ENCODE measurements at places on chromosomes 6 and 20.
A peak's percentile ranks its signal among the peaks of the same experiment; 100 is the strongest.

- DNase-seq = peak; percentile 74
These were observed 87.9 kb downstream of the CD40 start for GRCh38 chr20:46206025-46206424.

- no peak for DNase-seq
These were observed 3.8 kb downstream of the APCDD1L start for GRCh38 chr20:58511364-58511763.

DNA sequence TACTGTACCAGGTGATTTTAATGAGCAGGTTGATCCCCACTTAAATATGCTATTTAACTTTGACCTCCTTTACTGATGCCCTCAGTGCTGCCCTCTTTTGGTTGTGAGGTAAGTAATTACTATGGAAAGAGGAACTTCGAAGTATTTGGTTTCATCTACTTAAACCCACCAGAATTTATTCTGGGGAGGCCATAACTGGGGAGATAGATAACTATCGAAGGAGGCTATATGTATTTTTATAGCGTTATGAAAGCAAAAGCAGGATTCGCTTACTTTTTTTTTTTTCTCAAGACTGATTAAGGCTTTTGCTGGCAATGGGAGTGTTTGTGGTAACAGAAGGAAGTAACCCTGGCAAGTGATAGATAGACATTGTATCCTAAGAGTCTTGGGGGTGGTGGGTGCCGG lies 168.9 kb upstream of the CENPW start:
- DNase-seq = no peak

- no peak for DNase-seq
These were observed 176.7 kb downstream of the REV3L start for GRCh38 chr6:111306104-111306888.

- no peak for DNase-seq
These were observed 105.8 kb downstream of the UTRN start for GRCh38 chr6:144390886-144391285.

DNA sequence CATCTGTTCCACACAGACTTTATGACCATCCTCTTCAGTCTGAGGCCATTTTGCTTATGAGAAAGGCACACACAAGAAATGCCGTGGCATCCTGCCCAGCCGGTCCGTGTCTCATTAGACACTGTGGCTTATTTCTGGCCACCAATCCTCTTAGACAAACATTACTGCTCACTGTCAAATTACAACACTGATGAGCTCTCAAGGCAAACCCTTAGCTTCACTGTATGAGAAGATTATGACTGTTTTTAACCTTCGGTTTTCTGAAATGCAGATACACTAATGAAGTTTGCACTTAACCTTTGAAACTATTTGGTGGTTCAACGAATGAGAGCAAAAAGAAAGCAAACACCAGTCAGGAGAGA lies 50.5 kb upstream of the DST start:
- DNase-seq = peak; percentile 91

DNA sequence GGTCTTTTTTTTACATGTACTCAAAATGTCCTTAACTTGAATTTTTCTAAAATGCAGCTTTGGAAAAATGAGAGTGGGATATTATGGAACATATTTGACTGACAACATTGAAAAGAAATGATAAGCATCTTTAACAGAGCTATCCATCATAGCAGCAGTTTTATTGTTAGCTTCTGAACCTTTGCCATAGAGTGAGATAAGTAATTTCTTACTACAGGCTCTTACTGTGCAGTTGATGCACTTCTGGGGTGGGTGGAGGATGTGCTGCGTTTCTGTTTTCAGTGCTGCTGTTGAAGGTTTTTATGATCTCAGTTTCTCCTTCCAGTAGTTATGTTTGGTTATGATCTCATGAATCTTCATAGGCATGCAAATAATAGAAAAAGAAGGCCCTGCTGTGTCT lies 267.0 kb downstream of the TMEM242 start:
- DNase-seq = no peak

DNA sequence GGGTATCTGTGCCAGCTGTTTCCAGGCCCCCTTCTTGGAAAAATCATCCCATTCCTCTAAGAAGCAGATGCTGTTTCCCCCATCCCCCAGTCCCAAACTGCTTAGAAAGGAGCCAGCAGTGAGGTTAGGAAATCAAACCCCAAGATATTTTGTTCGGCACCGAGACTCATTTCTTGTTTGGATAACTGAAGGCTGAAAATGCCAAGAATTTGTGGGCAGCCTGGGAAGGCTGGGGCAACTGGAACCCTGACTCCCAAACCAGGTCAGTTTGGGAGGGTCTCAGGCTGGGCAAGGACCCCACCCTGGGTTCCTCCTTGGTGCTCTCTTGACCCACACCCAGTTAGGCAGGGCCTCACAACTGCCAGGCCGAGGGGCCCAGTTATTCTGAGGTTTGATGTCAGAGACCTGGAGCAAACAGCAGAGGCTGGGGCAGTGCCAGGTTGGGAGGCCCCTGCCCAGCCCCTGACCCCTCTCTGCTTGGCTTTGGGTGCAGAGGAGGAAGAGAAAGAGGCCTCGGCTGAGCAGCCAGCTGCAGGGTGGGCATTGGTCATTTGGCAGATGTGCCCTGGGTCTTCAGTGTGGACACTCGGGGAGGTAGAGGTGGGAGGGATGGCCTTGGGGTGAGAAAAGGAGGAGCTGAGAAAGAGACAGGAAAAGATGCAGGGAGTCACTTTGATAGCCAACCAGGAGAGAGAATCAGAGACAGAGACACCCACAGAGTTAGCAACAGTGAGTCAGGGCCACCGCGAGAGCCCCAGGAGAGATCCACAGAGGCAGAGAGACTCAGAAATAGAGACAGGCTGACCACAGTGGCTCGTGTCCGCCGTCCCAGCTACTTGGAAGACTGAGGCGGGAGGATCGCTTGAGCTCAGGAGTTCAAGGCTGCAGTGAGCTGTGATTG lies 5.0 kb downstream of the ANGPT4 start:
- peak; percentile 89 for DNase-seq

GRCh38 chr6:140209775-140210174 lies 835.3 kb upstream of the CITED2 start:
- no peak for DNase-seq

DNA sequence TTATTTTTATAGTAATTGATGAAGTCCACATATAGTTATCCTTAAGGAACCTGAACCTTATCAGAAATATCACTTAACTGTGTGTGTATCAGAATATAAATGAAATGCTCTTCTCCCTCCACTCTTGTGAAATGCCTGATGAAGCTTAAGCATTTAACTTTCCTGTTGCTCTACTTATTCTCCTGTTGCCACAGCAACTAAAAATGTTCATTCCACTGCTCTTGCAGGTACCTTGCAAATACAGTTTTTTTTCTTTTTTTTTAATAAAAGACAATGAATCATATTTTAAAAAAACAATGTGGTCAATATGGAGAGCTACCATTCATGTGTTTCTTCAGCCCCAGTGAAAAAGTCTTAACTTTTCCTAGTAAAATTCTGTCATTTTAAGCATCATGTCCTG lies 210.3 kb downstream of the RFPL4B start:
- no peak for DNase-seq

- no peak for DNase-seq
These were observed 131.3 kb downstream of the LRFN2 start for GRCh38 chr6:40455686-40456389.

DNA sequence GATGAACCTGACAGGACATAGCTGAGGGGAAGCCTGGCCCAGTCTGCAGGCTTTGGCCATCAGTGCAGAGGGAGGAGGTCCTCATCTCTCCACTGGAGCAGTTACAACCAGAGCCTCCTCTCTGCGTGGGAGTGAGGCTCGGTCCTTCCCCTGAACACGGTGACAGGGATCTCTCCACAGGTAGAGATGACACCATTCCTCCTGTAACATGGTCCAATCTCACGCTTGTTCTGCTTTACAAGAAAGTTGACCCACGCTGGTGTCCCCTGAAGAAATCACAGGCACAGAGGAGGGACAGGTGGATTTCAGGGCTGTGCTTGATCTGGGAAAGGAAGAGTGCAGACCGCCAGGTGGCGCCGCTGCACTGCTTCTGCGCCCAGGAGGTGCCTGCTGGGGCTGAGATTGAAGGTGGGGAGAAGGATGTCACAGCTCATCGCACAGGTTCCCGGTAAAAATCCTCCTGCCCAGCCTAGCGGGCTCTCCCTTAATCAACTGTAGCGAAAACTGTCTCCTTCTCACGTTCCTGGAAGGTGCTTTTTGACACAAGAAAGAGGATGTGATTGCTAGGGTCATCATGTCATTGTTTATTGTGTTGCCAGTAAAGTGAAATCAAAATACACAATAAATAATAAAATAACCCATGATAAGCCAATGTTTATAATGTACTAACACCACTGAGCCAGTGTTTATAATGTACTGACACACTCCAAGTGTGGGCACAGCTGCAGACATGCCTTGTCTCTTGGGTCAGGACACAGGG lies 20.4 kb downstream of the HLA-G start:
- peak; percentile 69 for DNase-seq

- DNase-seq = no peak
These were observed 75.7 kb downstream of the FGD2 start for GRCh38 chr6:37081042-37081607.

DNA sequence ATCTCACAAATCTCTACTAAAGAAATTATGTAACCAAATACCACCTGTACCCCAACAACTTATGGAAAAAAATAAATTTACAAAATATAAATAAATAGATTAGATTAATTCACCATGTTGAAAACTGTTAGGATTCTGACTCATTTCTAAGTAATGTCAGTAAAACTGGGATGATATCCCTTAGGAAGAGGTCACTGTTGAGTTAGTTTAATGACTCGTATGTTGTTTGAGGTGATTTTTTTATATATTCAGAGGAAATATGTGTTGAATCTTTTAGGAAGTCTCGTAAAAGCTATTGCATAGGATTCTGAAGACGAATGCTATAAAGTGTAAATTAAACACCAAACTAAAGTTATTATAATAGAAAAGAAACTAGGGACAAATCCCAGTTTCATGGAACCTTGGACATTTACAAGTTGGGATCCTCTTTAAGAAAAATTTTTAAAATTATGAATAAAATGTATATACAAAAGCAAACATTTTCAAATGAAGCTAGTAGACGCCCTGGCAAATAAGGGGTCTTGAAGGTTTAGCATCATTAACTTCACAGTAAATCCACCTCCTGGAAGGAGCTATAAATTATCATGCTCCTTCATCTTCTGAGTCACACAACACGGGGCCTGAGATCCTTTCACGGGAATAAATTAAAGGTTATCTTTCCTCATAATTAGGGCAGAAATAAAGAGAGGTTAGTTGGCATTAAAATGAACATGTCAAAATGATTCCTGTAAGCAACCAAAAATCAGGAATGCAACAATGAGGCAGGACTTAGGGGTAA lies 37.0 kb upstream of the POU3F2 start:
- no peak for DNase-seq

DNA sequence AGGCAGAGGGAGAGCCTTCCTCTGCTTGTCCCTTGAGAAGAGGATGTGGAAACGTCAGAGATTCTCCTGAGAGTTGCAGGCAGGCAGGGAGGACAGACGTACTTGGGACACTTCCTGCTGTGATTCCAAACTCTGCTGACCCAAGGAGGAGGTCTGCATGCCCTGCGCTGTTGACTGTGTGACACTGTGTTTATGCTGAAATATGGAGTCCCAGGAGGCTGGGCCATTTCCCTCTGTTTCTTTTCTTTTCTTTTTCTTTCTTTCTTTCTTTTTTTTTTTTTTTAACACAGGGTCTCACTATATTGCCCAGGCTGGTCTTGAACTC lies 63.5 kb upstream of the BHLHE23 start:
- DNase-seq = no peak

DNA sequence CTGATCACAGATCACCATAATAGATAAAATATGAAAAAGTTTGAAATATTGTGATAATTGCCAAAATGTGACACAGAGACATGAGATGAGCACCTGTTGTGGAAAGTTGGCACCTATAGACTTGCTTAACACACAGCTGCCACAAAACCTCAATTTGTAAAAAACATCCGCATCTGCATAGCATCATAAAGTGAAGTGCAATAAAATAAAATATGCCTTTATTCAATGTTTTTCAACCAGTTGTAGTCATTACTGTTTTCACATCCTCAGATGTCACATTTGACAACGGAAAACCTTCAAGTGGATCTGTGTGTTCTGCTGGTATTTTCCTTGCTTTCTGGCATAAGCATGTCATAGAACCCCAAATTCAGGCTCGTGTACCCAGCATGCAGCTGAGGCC lies 50.2 kb upstream of the IFNGR1 start:
- DNase-seq = no peak

- no peak for DNase-seq
These were observed 18.0 kb upstream of the MAFB start for GRCh38 chr20:40706977-40707582.
